AG04449 (cell line): ENCODE measurements at places on chromosomes 7 and 10.

- DNase-seq, result no peak
These were observed 29.3 kb downstream of the PTPN12 start for GRCh38 chr7:77566421-77566820.

DNA sequence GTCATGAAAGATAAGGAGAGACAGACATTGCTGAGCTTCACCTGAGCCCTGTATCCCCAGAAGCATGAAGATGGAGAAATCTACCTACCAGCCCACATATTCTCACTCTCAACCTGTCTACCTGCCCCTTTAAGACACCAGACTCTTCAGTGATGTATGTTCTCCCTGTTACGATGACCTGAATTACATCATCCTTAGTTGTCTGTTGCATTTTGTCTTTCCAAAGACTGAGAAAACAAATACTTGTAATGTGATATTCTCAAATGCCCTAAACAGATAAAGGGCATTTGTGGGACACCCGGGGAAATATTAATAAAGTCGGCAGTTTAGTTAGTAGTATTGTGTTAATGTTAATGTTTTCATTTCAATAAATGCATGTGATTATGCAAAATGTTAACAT is 305.8 kb upstream of the IGFBP3 start:
- no peak for DNase-seq

GRCh38 chr7:21364801-21365271 is 63.0 kb upstream of the SP4 start:
- no peak for DNase-seq

DNA sequence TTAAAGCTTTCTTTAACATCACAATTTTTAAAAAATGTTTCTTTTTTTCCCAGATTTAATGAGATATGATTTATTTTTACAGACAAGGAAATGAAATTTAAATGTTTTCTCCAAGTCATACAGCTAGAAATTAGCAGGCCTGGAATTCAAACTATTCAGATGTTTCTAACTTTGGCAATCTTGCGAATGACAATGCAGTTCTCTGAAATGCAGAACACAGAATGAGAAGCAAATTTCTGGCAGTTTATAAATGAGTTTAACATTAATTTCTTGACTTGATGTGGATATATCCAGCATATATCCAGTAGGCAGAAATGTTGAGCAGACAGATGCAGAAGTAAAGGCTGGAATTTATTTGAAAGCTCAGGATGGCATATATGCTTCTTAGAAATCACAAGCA is 227.5 kb downstream of the THSD7A start:
- DNase-seq, result no peak

DNA sequence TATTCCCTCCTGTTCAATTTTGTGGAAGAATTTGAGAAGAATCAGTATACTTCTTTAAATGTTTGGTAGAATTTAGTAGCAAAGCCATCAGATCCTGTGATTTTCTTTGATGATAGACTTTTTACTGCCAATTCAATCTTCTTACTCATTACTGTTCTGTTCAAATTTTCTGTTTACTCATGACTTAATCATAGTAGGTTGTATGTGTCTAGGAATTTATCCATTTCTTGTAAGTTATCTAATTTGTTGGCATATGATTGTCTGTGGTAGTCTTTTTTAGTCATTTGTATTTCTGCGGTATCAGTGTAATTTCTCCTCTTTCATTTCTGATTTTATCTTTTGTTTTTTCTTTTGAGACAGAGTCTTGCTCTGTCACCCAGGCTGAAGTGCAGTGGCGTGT is 87.4 kb downstream of the CCDC3 start:
- DNase-seq, result no peak

DNA sequence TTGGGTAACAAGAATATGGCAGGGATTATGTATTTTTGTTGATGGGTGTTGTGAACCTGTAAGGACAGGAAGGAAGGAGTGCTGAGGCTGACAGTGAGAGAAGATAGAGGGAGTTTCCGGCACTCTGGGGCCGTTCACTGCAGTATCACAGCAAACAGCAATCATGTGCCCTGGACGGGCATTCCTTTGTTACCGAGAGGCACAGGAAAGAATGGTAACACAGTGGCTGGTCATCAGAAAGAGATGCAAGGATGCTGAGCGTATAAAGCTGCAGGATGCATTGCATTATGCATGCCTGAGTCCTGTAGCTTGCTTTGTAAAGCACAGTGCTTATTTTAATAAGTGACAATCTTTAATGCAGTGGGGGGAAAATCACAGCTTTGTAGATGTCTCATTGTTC is 286.8 kb downstream of the RPS24 start:
- DNase-seq, result no peak

DNA sequence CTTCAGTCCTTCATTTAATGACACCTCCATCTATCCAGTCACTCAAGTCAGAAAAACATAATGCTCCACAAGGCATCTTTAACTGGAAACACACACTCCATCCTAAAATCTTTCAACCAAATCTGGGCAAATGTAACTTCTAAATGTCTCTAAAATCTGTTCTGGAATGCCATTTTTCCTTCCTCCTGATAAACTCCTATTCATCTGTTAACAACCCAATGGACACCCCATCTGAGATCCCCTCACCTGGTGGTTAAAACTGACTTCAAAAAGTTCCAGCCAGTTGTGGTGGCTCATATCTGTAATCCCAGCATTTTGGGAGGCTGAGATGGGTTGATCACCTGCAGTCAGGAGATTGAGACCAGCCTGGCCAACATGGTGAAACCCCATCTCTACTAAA is 78.7 kb downstream of the ARHGAP21 start:
- no peak for DNase-seq

DNA sequence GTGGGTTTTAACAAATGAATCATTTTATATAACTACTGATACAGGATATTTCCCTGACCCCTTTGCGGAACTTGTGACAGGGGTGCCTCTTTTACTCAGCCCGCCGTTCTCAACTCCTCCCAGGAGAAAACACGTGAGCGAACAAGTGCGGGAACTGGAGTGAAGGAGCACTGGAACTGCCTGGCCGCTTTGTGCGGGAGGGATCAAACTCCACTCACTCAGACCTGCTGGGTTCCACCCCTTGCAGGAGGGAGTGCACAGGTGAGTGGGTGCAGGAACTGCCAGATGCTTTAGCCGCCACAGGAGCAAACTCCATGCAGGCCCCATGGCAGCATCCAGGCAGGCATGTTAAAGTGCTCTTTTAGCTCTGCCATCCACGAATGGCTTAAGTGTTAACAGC is 513.4 kb upstream of the GRM3 start:
- no peak for DNase-seq

DNA sequence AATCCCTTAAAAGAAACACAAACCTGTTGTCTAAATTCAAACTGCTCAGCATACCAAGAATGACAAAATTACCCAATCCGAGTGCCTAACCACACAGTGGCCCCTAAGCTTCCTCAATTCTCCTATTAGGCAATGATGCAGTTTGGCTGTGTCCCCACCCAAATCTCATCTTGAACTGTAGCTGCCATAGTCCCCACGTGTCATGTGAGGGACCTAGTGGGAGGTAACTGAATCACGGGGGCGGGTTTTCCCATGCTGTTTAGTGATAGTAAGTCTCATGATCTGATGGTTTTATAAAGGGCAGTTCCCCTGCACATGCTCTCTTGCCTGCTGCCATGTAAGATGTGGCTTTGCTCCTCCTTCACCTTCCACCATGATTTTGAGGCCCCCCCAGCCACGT is 21.9 kb downstream of the PSAP start:
- no peak for DNase-seq

- no peak for DNase-seq
These were observed at the start of gene PARP12 for GRCh38 chr7:140062528-140063299. Gene PARP12, minus strand, starts transcription at chr7:140062951. Its CDS starts 104 bp downstream, at chr7:140062847.

GRCh38 chr10:66218981-66219587 is 706.8 kb upstream of the LRRTM3 start:
- DNase-seq, result no peak

DNA sequence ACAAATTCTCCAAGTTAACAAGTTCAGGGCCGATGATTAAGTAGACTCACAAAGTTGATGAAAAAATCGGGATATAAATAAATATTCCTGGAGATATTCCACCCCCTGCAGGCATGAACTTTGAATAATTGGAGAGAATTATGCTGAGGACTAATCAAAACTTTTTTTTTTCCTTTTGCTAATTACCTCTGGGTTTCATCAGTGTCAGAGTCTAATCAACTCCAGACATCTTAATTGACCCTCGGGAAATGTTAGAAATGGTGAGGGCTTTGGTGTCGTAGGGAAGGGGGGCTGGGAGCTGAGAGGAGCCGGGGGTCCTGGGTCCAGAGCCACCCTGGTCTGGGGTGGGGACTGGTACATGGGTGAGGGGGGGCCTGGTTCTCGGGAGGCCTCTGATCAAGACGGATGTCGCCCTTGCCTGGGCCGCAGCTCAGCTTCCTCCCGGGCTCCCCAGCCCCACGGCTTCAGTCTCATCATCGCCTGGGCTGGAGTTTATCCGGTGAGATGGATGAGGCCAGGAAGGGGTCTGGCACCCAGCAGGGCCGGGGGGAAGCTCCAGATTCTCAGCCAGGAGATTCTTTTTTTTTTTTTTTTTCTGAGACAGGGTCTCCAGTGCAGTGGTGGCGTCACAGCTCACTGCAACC is 30.4 kb upstream of the ELFN1 start:
- no peak for DNase-seq

DNA sequence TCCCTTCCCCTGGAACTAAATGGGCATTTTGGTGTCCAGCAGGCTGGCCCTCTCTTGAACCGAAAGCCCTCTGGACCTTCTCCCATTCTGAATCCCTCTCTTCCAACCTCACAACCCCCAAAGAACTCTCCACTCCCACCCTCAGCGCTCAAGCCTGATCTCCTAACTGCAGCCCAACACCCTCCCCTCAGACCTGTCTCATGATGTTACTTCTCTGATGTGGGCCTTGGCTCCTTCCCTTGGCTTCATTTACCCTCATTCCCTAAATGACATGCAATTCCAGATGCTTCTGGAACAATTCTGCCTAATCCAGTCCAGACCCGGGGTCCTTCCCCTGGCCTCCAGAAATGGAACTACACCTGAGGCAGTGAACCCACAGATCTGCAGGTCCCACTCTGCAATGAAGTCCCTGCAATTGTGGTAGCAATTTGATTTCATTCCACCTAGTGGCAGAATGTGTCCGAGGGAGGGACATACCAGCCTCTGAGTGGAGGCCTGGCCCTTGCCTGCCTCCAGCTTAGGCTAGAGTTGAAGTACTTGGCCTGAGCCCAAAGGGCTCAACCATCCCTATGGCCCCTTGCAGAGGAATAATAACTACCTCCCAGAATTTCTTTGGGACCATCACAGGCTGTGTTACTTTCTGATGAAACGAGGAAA is 4.1 kb upstream of the CEP41 start:
- DNase-seq, result no peak

DNA sequence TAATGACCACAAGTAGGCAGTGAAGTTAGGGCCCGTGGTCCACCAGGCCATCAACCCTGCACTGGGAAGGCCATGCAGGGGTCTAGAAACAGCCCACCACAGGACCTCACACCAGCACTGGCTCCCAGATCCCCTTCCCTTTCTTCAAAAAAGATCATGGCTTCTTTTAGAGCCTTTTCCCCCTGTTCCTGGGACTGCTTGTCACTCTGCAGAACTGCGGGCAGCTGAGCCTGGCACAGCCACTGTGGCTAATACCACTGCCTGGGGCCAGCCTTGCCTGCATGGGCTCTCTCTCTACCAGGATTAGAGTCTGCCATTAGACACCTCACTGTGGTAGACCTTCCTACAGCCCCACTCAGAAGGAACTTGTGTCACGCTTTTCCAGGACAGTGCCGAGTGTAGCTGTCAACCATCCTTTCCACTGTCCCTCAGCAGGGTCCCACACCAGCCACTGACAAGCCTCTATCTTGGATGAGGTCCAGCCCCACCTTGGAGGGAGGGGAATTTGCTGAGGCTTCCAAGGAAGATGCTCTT is 19.0 kb upstream of the C10orf90 start:
- no peak for DNase-seq

- no peak for DNase-seq
These were observed 7.2 kb upstream of the SP8 start for GRCh38 chr7:20793694-20794394.

DNA sequence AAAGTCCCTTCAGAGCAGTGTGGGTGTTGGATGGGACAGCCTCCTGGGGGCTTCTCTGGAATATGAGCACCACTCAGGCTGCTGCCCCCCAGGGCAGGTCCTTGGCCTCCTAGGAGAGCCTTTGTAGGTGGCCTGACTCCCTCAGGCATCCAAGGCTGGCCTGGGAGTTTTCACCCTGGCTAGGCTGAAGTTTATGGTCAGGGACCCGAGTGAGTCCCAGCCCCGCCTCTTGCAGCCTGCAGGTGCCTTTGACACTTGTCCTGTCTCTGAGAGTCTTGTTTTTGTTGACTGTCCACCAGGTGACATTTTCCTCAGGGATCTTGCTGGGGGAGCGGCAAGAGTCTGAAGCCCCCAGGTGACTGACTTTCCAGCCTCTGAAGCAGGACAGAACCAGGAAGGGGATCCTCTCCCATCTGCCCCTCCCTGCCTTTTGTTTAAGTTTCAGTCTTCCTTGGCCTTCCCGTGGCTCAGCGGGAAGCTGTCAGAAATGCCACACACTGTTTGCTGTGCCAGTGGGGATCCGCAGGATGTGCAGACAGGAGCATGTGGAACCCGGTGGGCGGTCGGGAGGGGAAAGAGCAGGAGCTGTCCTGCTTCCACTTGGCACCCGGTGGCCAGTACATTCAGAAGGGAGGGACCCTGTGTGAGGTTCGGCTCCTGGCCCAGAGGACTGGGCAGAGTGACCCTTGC is 59.5 kb downstream of the LRRC18 start:
- DNase-seq, result no peak

- no peak for DNase-seq
These were observed 3.9 kb downstream of the ZNF503 start for GRCh38 chr10:75397496-75398199.

GRCh38 chr7:47809387-47809786 is 138.9 kb downstream of the PKD1L1 start:
- no peak for DNase-seq

DNA sequence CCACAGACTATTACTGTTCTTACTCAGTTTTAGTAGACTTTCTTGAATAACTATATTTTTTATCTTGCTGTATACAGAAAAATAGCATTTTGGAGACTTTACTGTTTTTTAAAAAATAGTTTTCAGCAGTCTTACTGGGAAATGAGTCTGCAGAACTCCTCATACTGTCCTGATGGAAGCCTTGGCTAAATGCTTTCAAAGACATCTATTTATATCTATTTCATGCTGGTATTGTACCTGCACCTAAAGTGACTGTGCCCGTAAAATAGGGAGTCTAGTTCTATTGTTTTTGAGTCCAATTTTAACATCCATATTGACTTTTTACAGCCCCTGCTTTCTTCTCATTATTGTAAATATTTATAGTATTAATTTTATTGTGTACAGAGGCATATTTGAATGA is 288.6 kb upstream of the CDC14C start:
- DNase-seq, result no peak

- DNase-seq, result no peak
These were observed 1.9 kb downstream of the TBXAS1 start for GRCh38 chr7:139830782-139831501.

GRCh38 chr7:95430864-95431263 is 4.0 kb downstream of the PON2 start:
- DNase-seq, result no peak

GRCh38 chr10:3896161-3896560 is 111.2 kb upstream of the KLF6 start:
- no peak for DNase-seq

- DNase-seq, result no peak
These were observed at the start of gene TARP for GRCh38 chr7:38273286-38273995. Gene TARP, minus strand, starts transcription at chr7:38273636.
